ENCODE measurements at places on chromosomes 7 and 10.

- DNase-seq = no peak
Observed at GRCh38 chr10:118254654-118255053, 87.5 kb downstream of the FAM204A start.

DNA sequence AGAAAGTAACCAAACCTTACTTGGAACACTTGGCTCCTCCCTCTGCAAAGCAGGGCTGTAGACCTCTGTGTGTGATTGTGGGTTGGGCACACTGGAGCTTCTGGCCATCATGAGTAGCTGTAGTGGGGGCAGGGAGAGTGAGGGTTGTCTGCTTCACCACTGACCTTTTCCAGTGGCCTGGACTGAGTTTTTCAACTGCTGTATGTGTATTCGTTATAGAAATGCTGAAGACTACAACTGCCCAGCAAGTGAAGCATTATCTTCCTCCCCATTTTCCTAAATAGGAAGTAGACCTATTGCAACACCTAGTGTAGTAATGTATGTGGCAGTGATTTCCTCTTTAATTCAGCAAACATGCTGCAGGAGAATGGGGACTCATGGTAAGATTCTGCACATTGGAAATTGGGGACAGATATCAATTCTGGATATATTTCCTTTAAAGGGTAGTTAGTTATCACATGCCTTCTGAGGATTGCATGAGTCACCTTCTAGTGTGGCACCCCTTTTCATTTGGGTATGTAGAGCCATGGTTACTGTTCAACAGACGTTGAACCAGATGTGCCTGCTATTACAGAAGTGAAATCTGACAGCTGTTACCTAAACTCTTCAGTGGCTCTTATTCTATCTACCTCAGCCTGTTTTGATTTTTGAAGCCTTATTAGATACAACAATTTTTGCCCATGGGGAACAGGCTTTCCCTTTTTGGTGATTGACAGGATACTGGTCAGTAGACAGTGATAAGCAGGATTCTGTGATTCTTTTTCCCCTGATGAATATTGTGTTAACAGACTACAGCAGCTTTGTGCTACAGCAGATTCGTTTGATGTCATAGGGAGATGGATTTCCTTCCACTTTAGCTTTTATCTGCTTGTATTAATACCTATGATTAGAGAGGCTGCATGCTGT, 130.9 kb downstream of the SND1 start:
- no peak for DNase-seq

DNA sequence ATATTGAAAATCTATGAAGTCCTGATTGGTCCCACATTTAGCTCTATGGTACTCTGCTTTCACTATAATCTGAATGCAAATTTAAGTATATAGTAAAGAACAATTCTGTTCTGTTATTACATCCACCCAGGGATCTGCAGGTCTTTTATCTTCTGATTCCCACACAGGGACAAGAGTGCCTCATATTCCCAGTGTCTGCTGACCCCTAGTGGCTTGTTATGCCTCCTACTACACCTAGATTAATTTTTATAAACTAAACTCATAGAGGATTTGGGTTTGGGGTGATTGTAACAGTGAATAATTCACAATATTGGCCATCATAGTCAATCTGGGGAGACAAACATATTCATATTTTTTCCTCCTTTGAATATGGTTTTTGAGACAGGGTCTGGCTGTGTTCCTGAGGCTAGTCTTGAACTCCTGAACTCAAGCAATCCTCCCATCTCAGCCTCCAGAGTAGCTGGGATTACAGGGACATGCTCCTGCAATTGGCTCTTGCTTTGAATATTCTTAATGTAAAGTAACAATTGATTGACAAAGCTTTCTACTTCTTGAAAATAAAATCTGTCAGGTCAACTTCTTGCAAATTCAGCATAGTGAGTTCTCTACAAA, 282.1 kb downstream of the KCND2 start:
- peak; percentile 1 for DNase-seq

DNA sequence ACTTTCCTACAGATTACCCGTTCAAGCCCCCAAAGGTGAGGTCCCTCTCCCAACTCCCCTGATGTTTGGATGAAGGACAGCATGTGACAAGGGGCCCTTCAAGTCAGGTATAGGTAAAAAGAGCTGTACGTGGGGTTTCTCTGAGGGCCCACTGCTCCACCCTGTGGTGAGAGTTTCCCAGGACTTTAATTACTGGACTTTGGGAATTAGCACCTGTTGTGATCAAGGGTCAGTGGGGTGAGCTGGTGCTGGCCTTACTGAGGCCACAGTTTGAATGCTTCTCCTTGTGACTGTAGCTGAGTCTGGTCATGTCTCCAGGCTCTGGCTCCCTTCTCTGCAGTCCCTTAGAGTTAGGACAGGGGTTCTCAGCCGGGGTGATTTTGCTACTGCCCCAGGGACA, 16.8 kb downstream of the UBE2D4 start:
- no peak for DNase-seq

DNA sequence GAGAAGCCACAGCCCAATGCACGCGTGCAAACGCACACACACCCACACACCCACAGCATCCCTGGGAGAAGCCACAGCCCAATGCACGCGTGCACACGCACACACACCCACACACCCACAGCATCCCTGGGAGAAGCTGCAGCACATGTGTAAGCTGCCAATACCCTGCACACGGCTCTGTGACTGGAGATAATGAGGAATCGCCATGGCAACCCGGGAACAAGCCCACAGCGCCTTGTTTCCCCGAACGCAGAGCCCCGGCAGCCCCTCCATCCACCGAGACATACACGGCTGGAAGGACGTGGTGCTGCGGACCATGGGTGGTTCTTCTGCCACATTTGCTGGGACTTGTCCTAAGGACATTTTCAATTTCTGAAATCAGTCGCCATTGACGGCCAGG, 221.3 kb downstream of the PTPRN2 start:
- no peak for DNase-seq

GRCh38 chr7:151024435-151025056, at the start of gene ATG9B:
ATG9B (minus strand) TSS chr7:151024494; CDS start chr7:151024423, 71 bp downstream.
- DNase-seq = no peak

DNA sequence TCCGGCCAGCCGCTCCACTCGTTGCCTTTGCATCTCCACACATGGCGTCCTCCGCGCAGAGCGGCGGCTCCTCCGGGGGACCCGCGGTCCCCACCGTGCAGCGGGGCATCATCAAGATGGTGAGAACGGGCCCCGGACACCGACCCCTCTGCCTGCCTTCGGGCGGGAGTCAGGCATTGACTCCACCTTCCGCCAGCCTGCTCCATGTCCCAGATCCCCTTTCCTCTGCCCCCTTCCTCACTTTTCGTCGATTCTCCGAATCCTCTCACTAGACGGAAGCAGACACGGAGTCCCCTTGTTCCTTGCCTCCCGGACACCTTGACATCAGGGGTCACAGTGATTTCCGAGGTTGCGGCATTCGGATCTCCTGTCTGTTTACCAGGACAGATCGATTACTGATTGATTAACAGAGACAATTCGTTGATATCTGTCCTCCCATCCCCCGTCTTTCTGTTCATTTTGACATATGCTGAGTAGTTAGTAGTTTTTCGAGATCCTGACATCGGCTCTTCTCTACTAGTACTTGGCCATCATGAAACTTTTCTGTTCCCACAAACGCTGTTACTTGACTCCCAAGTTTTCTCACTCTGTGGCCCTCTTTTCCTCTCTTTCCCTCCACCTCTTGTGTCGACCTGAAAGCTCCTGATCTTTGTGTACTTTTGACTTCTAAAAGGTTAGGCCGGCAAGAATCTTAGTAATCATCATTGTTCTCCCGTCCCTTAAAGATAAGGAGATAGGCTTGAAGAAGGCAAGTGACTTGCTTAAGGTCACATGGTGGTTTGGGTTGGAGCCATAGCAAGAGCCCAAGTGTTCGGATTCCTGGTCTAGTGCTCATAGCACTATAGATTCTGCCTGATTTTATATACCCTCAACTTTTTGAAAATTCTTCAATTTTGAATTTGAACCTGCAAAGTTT, 597 bp downstream of the SND1 start:
- no peak for DNase-seq

DNA sequence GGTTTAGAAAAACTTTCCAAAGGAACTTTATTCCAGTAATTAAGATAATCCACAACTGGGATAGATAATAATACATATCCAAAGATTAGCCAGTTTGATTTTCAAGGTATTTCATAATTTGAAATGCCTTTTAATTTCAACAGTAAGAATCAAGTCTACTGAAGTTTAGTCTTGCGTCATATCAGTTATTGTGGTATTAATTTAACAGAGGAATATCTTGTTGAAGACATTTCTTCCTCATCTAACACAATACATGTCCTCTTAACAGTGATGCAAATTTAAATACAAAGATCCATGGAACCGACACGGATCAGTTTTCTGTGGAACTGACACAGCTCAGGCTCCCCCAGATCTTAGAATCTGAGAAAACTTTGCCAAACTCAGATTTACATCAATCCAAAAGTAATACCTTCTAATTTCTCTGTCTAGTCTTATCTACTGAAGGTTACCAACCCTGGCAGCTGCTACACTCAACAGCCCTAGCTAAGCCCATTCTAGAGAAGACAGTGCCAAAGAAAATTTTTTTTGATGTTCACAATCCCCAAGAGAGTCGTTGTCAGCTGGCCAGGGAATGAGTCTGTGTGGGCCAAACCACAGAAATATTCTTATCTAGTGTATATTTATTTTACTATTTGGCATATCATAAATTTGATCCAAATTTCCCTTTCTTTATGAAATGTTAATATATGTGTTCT, 365.2 kb upstream of the MEOX2 start:
- DNase-seq = no peak

DNA sequence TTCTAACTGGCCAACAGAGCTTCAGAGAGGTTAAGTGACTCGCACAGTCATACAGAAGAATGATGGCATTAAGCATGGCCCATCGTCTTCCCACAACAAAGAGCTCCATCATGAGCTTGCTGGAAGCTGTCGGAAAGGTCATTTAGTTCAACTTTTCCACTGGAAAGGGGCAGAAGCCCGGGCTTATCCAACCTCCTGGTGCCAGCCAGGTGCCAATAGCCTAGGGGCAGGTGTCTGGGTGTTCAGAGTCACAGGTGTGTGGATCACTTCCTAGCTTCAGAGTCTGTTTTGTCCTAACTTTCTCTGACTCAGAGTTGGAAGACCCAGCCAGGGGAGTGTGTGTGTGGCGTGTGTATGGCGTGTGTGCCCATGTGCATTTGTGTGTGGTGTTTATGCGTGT, 1.3 kb upstream of the TRPV6 start:
- DNase-seq = no peak

DNA sequence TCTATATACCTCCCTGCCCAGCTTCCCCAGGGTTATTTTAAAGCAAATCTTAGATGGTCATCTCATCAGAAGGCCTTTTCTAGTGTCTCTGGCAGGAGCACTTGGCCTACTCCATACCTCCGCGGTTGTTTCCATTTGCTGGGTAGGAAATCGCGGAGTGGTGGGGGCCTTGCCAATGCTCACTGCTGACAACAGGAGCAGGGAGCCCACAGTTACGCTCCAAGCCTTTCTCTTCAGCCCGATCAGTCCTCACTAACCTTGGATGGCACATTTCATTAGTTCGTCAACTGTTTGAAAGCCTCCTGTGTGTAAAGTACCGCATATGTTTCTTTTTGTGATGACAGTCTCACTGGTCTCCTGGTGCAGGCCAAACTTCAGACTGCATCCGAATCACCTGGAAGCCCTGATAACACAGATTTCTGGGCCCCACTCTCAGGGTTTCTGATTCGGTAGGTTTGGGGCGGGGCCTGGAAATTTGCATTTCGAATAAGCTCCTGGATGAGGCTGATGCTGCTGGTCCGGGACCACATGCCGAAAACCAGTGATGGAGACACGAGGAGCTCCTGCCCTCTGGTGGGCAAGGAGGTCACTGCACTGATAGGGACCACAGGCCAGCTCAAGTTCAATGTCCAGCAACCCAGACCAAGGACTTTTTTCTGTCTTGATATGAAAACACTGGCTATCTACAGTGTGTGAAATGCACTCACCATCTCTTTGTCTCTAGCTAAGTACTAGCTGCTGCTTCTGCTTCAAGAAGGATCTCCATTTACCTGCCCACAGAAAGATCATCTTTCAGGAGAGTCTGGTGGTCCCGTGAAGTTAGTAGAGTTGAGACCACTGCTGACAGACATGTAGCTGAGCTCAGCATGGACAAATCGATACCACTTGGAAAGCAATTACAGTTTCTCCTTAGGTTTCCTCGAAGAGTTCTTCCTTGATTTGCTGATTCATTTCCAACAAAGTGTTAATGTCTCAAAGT, 14.0 kb downstream of the LRGUK start:
- DNase-seq = peak; percentile 45

DNA sequence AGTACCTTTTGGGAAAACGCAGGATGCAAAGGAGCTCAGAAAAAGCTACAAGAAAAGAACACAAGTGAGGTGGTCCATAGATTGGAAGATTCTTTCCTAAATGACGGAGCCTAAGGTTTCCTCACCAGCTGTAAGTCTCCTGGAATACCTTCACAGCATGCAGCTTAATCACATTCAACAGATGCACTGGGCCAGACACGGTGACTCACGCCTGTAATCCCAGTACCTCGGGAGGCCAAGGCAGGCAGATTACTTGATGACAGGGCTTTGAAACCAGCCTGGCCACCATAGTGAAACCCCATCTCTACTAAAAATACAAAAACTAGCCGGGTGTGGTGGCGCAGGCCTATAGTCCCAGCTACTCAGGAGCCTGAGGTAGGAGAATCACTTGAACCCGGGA, 228.7 kb downstream of the FRMD4A start:
- no peak for DNase-seq

- DNase-seq = no peak
Observed at GRCh38 chr7:112940314-112940732, 146.3 kb downstream of the GPR85 start.

GRCh38 chr10:28975891-28976531, 298.7 kb downstream of the BAMBI start:
- no peak for DNase-seq

Data from amniotic stem cell (primary cell).